ENCODE measurements at places on chromosomes 3 and 15.

GRCh38 chr3:127450331-127450730 is 140.2 kb downstream of the TPRA1 start:
- no peak overlapping the region for H3K4me3 ChIP-seq
- no peaks in the 10 kb centered on the region for H3K36me3 ChIP-seq
- no peak overlapping the region for H3K27ac ChIP-seq
- H3K27me3 ChIP-seq = peaks cover 88% of the 10 kb centered on the region
- peak; percentile 5 for DNase-seq
- H3K4me1 ChIP-seq = peaks cover 2% of the 10 kb centered on the region

DNA sequence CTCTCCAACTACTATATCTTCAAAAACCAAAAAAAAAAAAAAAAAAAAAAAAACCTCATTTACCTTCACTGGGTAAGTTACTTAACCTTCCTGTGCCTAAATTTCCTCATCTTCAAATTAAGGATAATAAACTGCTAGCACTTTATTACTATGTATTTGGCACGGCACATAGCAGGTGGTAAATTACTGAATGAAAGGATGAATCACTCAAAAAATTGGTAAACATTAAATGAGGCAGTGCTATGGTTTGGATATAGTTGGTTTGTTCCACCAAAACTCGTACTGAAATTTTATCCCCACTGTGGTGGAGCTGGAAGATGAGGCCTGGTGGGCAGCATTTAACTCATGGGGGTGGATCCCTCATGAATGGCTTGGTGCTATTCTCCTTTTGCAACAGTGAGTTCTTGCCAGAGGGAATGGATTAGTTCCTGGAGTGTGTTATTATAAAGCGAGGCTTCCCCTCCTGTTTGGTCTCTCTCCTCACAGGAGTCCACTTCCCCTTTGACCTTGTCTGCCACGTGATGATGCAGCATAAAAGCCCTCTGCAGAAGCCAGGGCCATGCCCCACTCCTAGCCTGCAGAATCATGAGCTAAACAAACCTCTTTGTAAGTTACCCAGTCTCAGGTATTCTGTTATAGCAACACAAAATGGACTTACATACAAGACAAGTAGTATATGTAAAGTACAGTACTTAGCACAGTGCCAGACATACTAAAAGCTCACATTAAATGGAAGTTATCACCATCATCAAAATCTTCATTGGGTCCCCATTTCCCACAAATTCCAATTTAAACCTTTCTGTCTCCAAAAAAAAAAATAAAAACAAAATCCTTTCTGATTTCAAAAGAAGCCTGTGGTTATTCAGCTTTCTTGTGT is 20.6 kb downstream of the DCUN1D1 start:
- H3K27me3 ChIP-seq = no peaks in the 10 kb centered on the region
- no peaks in the 10 kb centered on the region for H3K4me1 ChIP-seq
- H3K36me3 ChIP-seq = peaks cover 23% of the 10 kb centered on the region
- DNase-seq = no peak
- peak overlapping the region; percentile 21 for H3K27ac ChIP-seq

DNA sequence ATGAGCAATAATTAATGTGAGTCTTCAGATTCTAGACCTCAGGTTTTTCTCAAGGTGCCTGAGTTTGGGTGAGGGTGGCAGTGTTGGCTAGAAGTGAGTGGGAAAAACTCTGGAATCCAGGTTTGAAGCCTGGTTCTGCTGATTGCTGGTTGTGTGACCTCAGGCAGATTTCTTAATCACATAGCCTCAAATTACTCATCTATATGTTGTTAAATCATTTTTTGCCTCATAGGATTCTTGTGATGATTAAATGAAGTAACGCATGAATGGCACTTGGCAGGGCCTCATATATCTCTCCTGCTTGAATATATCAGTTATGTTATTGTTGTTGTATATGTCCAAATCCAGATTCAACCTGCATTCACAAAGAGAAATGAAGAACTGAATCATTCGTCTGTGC is 60.5 kb downstream of the NR2F2 start:
- H3K27ac ChIP-seq = no peak overlapping the region
- peaks cover 8% of the 10 kb centered on the region for H3K4me1 ChIP-seq
- no peak overlapping the region for H3K4me3 ChIP-seq
- DNase-seq = no peak
- H3K27me3 ChIP-seq = peaks cover 23% of the 10 kb centered on the region

DNA sequence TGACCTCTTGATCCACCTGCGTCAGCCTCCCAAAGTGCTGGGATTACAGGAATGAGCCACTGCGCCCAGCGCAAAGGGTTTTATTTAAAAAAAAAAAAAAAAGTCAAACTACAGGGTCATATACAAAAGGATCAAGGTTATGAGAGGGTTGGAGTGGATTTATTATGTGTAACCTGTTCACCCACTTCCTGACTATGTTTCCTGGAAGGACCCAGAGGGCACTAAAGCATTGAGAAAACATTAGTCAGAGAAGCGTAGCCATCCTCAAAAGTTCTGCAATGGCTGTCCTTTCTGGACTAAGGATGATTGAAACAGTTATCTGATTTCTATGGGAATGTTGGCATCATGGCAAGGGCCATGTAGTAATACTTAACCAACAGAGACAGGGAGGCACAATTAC is 7.3 kb upstream of the SCAPER start:
- H3K4me3 ChIP-seq = no peak overlapping the region
- H3K27ac ChIP-seq = no peak overlapping the region
- H3K36me3 ChIP-seq = no peaks in the 10 kb centered on the region
- H3K27me3 ChIP-seq = peaks cover 17% of the 10 kb centered on the region

DNA sequence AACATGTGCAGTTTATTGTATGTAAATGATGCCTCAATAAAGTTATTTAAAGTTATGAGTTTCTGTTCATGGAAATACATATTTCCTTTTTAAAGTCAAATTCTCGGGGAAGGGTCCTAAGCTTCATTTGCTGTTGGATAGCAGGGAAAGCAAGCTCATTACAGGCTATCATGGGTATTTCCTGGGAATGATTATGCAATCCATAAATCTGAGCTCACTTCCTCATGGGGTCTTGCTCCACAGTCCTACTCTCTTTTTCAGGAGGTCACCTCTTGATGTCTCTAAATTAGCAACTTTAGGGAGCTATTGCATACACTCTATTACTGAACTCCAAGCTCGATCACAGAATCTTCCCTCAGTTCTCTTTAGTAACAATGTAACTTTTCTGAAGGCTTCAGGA is 69.9 kb upstream of the TP63 start:
- no peak for DNase-seq
- H3K27ac ChIP-seq = no peak overlapping the region
- no peaks in the 10 kb centered on the region for H3K27me3 ChIP-seq
- H3K4me3 ChIP-seq = no peak overlapping the region
- H3K36me3 ChIP-seq = peaks cover 3% of the 10 kb centered on the region

DNA sequence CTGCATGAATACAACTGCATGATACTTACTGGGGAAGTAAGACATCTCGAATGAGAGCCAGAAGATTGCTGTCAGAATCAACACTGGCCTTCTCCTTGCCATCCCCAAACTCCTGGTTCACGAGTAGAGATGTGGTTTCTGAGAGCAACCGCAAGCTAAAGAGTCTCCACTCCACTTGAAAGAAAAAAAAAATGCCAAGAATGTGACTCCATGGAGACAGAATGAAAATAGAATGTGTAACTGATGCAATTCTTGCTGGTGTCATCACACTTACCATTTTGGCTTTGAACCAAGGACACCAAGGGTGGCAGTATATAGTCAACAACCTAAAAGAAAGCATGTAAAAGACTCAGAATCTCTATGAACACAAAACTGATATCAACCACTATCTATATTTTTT is 280.4 kb downstream of the ULK4 start:
- peaks cover 11% of the 10 kb centered on the region for H3K4me1 ChIP-seq
- no peak for DNase-seq
- no peak overlapping the region for H3K27ac ChIP-seq
- H3K36me3 ChIP-seq = no peaks in the 10 kb centered on the region
- no peaks in the 10 kb centered on the region for H3K27me3 ChIP-seq

DNA sequence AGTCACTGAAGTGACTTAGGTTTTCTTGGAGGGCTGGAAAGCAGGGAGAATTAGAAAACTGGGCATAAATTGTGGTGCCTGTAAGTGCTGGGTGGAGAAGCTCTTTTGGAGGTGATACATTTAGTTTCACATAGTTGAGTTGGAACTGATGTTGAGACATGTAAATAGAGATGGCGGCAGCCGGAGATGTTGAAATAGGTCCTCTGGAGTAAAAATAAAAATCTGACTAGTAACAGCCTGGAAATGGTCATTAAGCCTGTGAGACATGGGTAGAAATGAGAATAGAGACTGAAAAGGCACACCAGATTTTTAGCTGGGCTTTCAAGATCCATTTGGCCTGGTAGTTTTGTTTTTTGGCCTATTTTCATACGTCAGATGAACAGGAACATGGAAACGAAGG is 2.9 kb upstream of the NIT2 start:
- no peak overlapping the region for H3K27ac ChIP-seq
- no peak for DNase-seq
- peaks cover 19% of the 10 kb centered on the region for H3K4me1 ChIP-seq
- H3K27me3 ChIP-seq = no peaks in the 10 kb centered on the region
- peaks cover 13% of the 10 kb centered on the region for H3K36me3 ChIP-seq
- H3K4me3 ChIP-seq = no peak overlapping the region

- H3K4me1 ChIP-seq = peaks cover 15% of the 10 kb centered on the region
- H3K4me3 ChIP-seq = no peak overlapping the region
- no peak overlapping the region for H3K27ac ChIP-seq
- H3K27me3 ChIP-seq = no peaks in the 10 kb centered on the region
Observed at GRCh38 chr15:48681353-48681752, 35.8 kb upstream of the FBN1 start.

All from mesothelial cell of epicardium (in vitro differentiated cells).